ENCODE measurements at places on chromosomes 12 and 14. TPM values are rescaled to one million over a fixed set of nuclear protein-coding genes. Genes with fewer than 3 reads are reported as not detected.

ASB2 gene
- polyA plus RNA-seq: 6.9 TPM

OR11G2 gene
- not detected for polyA plus RNA-seq

TMEM119 gene
- polyA plus RNA-seq: 34.8 TPM

RPGRIP1 gene
- 1.3 TPM for polyA plus RNA-seq

HOXC9 gene
- not detected for polyA plus RNA-seq

SLC39A2 gene
- 0.15 TPM for polyA plus RNA-seq

AVPR1A gene
- 0.22 TPM for polyA plus RNA-seq

- no peaks in the 10 kb centered on the region for H3K27me3 ChIP-seq
- H3K36me3 ChIP-seq: no peaks in the 10 kb centered on the region
- H3K4me1 ChIP-seq: peaks cover 90% of the 10 kb centered on the region
- DNase-seq: peak; percentile 57
- no peak overlapping the region for H3K4me3 ChIP-seq
Observed at GRCh38 chr12:96237465-96238077, 43.4 kb downstream of the ELK3 start.

GRCh38 chr12:541676-542324, 82.1 kb downstream of the B4GALNT3 start:
- peaks cover 17% of the 10 kb centered on the region for H3K4me1 ChIP-seq
- H3K36me3 ChIP-seq: no peaks in the 10 kb centered on the region
- no peak for DNase-seq

GRCh38 chr14:100586403-100587085, 673 bp downstream of the BEGAIN start:
- H3K4me1 ChIP-seq: peaks cover 18% of the 10 kb centered on the region
- H3K36me3 ChIP-seq: no peaks in the 10 kb centered on the region
- DNase-seq: peak; percentile 48
- peaks cover 26% of the 10 kb centered on the region for H3K27me3 ChIP-seq
- peak overlapping the region; percentile 48 for H3K4me3 ChIP-seq

GRCh38 chr12:53561590-53561953, 54.3 kb upstream of the NPFF start:
- no peak overlapping the region for H3K27ac ChIP-seq
- peaks cover 14% of the 10 kb centered on the region for H3K4me1 ChIP-seq

- H3K4me3 ChIP-seq: peak overlapping the region; percentile 38
- H3K27ac ChIP-seq: peak overlapping the region; percentile 77
- peaks cover 99% of the 10 kb centered on the region for H3K4me1 ChIP-seq
- H3K36me3 ChIP-seq: peaks cover 94% of the 10 kb centered on the region
Observed at GRCh38 chr14:92665661-92666110, 82.7 kb downstream of the LGMN start.

- DNase-seq: no peak
- peak overlapping the region; percentile 70 for H3K27ac ChIP-seq
- no peak overlapping the region for H3K4me3 ChIP-seq
- H3K36me3 ChIP-seq: no peaks in the 10 kb centered on the region
Observed at GRCh38 chr14:91367173-91368171, 50.1 kb downstream of the CCDC88C start.

DNA sequence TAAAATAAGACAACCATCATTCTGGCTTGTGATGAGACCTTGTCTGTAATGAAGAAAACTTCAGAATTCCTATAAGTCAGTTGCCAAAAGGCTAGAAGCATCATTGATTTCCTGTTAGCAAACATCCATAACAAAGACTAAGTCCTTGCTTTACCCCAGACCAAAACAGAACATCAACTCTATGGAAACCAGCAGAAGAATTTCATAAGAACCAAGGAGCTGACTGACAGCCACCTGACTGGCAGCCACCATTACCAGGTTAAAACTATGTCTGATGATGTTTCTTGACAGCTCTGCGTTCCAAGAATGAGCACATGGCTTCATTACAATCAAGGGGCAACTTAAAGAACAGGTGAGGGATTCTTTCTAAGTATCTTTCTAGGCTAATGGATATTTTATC, 29.3 kb downstream of the HECTD4 start:
- no peaks in the 10 kb centered on the region for H3K27me3 ChIP-seq
- H3K4me1 ChIP-seq: peaks cover 30% of the 10 kb centered on the region
- no peak overlapping the region for H3K27ac ChIP-seq
- H3K4me3 ChIP-seq: no peak overlapping the region

DNA sequence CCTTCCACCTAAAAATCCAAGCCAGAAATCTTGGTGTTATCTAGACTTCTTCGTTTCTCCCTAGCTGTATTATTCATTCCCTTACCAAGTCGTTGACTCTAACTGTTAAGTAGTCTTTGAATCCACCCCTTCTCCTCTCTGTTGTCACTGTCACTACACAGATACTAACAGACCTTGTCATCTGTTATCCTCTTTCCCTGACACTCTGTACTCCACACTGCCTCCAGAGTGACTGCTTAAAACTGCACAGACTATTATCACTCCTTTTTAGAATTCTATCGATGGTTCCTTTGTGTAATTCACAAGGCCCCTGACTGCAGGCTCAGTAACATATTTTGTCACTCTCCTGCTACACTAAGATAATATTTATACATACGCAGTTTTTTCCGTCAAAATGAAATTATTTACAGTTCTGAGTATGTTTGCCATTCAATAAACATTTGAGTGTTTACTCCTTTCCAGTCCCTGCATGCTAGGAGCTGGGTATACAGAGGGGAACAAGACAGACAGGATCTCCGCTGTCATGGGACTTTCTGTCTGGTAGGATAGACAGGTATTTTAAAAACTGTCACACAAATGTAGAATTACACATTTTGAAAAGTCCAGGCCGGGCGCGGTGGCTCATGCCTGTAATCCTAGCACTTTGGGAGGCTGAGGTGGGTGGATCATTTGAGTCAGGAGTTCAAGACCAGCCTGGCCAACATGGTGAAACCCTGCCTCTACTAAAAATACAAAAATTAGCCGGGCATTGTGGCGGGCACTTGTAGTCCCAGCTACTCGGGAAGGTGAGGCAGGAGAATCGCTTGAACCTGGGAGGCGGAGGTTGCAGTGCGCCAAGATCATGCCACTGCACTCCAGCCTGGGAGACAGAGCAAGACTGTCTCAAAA, 3.8 kb downstream of the MARS1 start:
- H3K36me3 ChIP-seq: peaks cover 52% of the 10 kb centered on the region
- H3K4me3 ChIP-seq: no peak overlapping the region
- H3K27ac ChIP-seq: no peak overlapping the region
- H3K27me3 ChIP-seq: no peaks in the 10 kb centered on the region
- H3K4me1 ChIP-seq: peaks cover 34% of the 10 kb centered on the region

DNA sequence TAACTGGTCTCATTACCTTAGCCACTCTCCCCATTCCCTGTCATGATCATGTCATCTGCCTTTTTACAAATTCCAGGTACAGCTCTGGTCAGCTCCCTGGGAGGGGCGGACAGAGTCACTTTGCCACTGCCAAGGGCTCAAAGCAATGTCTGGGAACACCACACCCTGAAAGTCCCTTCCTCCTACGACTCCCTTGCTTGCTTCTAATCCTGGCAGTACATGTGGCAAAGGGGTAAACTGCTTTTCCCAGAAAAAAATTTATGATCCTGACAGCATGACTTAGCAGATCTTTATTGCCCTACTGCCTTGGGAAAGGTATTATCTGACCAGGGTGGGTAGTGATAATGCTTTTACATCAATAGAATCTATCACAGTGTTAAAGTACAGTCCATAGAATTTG, 376.0 kb upstream of the PDE3A start:
- no peak overlapping the region for H3K4me3 ChIP-seq
- H3K36me3 ChIP-seq: no peaks in the 10 kb centered on the region
- no peaks in the 10 kb centered on the region for H3K4me1 ChIP-seq
- no peak for DNase-seq

DNA sequence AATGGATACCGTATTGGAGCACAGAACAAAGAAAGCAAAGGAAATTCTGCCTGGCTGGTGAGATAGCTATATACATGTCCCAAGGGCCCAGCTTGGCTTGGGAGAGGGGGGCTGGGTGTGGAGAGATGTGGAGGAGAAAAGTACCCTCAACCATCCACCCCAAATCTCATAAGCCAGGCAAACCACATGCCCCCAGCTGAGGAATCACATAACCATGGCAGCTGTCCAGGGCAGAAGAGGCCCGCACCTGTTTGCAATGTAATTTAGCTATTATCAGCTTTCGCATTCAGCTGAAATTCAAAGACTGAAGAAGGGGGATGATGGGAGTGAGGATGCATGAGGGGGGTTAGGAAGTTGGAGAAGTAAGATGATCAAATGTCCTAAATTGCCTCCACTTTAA, 196.1 kb downstream of the TBX5 start:
- H3K4me3 ChIP-seq: no peak overlapping the region
- H3K27me3 ChIP-seq: no peaks in the 10 kb centered on the region
- H3K36me3 ChIP-seq: no peaks in the 10 kb centered on the region

- no peaks in the 10 kb centered on the region for H3K36me3 ChIP-seq
- no peak for DNase-seq
- no peak overlapping the region for H3K4me3 ChIP-seq
Observed at GRCh38 chr12:40123496-40123895, 17.6 kb upstream of the SLC2A13 start.

DNA sequence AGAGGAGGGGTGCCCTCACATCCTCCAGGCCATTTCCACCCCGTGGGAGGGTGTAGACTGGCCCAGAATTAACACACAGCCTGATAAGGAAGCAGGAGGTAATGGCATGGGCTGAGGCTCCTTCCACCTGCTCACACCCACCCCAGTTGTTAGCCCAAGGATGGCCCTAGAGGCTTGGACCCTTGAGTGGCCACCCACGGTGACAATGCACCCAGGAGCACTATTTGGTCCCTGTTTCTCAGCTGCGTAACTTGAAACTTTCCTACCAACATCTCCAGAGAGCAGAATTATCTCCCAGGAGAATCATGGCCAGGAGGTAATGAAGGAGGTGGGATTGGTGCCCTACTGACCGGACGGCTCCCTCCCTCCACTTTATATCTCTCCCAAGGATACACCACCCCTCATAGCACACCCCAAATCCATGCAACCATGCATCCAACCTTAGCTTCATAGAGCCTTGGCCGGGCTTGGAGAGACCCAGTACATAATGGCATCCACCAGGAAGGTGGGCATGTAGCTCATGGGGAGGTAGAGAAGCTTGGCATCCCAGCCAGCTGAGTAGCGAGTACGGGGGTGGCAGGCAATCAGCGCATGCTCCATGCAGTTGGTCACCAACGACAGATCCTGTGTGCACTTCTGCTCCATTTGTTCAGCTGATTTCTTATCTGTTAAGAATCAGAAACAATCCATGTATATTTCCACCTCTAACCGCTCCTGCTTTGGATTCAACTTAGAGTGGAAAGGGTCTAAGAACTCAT, 5.6 kb downstream of the RDH16 start:
- H3K4me1 ChIP-seq: peaks cover 3% of the 10 kb centered on the region
- DNase-seq: no peak
- H3K27ac ChIP-seq: no peak overlapping the region
- H3K4me3 ChIP-seq: no peak overlapping the region
- no peaks in the 10 kb centered on the region for H3K27me3 ChIP-seq
- H3K36me3 ChIP-seq: peaks cover 5% of the 10 kb centered on the region

- no peak for DNase-seq
- H3K4me1 ChIP-seq: no peaks in the 10 kb centered on the region
- H3K4me3 ChIP-seq: no peak overlapping the region
Observed at GRCh38 chr12:103558879-103559278, 28.2 kb upstream of the STAB2 start.

GRCh38 chr12:19194963-19195362, 65.4 kb downstream of the PLEKHA5 start:
- DNase-seq: no peak
- no peaks in the 10 kb centered on the region for H3K36me3 ChIP-seq
- no peak overlapping the region for H3K27ac ChIP-seq
- H3K27me3 ChIP-seq: no peaks in the 10 kb centered on the region

GRCh38 chr12:115598871-115599811, 678.4 kb downstream of the MED13L start:
- H3K4me1 ChIP-seq: no peaks in the 10 kb centered on the region
- DNase-seq: no peak
- H3K27me3 ChIP-seq: no peaks in the 10 kb centered on the region
- no peak overlapping the region for H3K27ac ChIP-seq
- H3K4me3 ChIP-seq: peak overlapping the region; percentile 8

GRCh38 chr14:55582746-55583145, 2.7 kb downstream of the KTN1 start:
- no peaks in the 10 kb centered on the region for H3K36me3 ChIP-seq
- H3K4me1 ChIP-seq: peaks cover 43% of the 10 kb centered on the region
- H3K27me3 ChIP-seq: no peaks in the 10 kb centered on the region
- no peak overlapping the region for H3K27ac ChIP-seq
- no peak overlapping the region for H3K4me3 ChIP-seq

DNA sequence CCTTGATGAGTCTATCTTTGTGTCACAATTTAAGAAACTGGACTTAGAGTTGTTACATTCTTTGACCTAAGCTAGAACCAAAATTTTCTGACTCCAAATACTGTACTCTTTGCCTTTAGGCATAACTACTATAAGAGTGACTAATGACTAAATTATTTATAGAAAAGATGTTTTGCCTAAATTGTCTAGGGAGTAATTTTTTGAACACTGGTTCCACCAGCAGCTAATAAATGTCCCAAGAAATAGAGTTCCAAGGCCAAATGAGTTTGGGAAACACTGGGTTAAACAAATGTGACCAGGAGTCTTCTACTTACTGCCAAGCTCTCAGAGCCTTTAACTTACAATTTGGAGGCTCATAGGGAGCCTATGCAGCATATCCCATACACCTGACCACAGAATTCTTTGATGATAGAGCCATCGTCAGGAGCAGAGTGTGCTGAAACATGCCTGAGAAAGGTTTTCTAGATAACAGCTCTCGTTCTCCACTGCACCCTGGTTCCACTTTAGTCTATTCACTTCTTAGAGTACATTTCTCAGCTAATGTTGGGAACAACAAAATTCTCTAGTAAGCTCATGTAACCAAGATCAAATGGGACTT, 215.9 kb upstream of the HMGA2 start:
- no peak overlapping the region for H3K27ac ChIP-seq
- no peaks in the 10 kb centered on the region for H3K27me3 ChIP-seq
- H3K4me1 ChIP-seq: no peaks in the 10 kb centered on the region
- H3K36me3 ChIP-seq: no peaks in the 10 kb centered on the region
- H3K4me3 ChIP-seq: no peak overlapping the region

- no peak for DNase-seq
- H3K36me3 ChIP-seq: peaks cover 32% of the 10 kb centered on the region
- no peak overlapping the region for H3K27ac ChIP-seq
- no peaks in the 10 kb centered on the region for H3K27me3 ChIP-seq
- no peak overlapping the region for H3K4me3 ChIP-seq
Observed at GRCh38 chr14:64035143-64035542, 182.3 kb downstream of the SYNE2 start.

- H3K4me3 ChIP-seq: no peak overlapping the region
- peaks cover 35% of the 10 kb centered on the region for H3K27me3 ChIP-seq
- no peaks in the 10 kb centered on the region for H3K36me3 ChIP-seq
- no peaks in the 10 kb centered on the region for H3K4me1 ChIP-seq
- DNase-seq: no peak
Observed at GRCh38 chr12:118102070-118102469, 1.7 kb downstream of the VSIG10 start.

DNA sequence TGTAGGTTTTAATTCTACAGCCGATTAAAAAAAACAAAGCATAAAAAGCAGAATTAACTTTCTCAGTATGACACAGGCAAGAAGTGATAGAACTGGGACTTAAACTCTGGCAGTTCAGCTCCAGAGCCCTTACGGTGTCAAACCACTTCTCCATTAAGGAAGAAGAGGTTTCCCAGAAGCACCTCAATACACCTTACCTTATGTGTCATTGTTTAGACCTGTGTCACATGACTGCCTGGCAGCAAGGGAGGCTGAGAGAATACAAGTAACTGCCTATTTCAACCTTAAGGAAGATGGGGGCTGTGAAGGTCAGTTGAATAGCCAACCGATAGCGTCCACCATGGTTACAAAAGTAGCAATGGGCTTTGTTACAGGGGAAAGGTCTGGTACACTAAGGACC, 54.6 kb upstream of the ARHGAP5 start:
- no peaks in the 10 kb centered on the region for H3K36me3 ChIP-seq
- no peak for DNase-seq
- H3K27ac ChIP-seq: no peak overlapping the region
- no peaks in the 10 kb centered on the region for H3K27me3 ChIP-seq
